ENCODE measurements at places on chromosomes 2 and 18.

GRCh38 chr2:6554466-6554865 is 311.2 kb downstream of the CMPK2 start:
- DNase-seq = no peak

- DNase-seq = no peak
Measured at GRCh38 chr2:219003267-219003634, 10.0 kb upstream of the CRYBA2 start.

- no peak for DNase-seq
Measured at GRCh38 chr2:176753752-176754474, 458.7 kb upstream of the HNRNPA3 start.

DNA sequence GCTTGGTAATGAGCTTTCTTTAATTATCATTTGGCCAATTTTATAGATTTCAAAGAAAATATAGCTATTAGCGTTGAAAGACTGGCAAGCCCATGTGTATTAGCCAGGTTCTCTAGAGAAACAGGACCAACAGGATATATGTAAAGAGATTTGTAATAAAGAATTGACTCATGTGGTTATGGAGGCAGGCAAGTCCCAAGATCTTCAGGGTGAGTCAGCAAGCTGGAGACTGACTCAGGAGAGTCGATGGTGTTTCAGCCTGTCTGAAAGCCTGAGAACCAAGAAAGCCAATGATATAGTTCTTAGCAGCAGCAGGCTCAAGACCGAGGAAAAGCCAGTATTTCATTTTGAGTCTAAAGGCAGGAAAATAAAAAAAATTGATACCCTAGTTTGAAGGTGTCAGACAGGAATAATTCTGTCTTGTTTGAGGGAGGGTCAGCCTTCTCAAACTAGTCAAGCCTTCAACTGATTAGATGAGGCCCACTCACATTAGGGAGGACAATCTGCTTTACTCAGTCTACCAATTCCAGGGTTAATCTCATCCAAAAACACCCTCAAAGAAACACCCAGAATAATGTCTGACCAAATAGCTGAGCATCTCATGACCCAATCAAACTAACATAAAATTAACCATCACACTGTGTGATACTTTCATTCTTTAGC is 78.3 kb upstream of the CRIM1 start:
- no peak for DNase-seq

DNA sequence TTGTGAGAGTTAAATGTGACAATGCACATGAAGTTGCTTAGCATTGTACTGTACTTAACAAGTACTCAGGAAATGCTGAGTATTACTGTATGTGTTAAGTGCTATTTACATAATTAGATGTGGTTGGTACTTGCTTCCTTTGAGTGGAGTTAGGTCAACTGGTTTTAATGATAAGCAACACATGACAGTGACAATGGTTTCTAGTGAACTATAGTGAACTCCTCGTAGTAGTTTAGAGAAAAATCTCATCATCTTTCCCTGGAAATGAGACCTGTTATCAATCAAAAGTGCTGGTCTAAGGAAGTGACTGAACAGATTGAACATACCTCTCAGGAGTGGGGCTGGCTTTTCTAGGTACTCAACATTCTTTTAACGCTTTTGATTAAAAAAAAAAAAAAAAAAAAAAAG is 29.2 kb upstream of the ZDBF2 start:
- DNase-seq = no peak

- no peak for DNase-seq
Measured at GRCh38 chr18:2394684-2395083, 176.6 kb downstream of the METTL4 start.

- DNase-seq = no peak
Measured at GRCh38 chr18:9016633-9017166, 85.8 kb upstream of the NDUFV2 start.

DNA sequence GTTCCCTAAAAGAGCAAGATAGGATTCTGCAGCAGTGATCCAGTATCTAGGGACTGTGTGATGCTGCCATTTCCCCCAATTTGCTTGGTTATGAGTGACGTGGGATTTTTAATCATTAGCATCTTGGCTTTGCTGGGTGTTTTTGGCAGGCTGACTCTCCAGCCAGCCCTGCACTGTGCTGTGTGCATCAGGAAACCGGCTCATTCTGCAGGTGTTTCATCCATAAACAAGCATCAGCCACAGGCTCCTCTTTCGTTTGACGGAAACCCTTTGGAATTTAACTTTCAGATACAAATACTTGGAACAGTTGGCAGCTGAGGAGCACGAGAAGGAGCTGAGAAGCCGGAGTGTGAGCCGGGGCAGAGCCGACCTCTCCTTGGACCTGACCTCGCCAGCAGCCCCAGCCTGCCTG is 135.9 kb downstream of the TPGS2 start:
- DNase-seq = no peak

DNA sequence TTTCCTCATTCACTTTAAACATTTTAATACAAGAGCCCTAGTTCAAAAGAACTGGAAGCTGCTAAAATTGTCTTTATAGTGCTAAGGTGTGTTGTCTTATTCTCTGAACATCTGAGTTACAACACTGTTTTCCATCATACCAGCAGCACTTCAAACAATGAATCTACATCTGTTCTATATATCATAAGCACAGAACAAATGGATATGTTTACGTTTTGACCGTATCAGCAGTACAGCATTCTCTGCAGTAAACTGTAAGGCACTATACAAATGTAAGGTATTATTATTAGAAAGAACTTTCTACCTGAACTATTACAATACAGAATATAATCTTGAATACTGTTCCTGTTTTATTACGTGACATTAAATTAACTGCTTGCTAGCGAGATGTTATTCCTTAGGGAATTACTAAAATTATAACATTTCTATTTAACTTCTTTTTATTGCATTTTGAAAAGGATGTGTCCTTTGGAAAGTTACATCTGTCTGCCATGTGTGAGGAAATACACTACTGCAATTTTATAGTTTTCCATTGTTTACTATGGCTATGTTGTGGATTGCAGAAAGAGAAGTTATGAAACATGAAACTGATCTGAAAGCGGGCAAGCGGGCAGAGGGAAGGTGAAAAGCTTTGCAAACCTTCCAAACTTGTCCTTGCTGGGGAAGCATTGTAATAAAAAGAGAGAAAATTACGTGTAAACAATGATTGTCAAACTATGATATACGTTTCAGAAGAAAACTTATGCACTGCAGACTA is 13.7 kb downstream of the NCKAP1 start:
- DNase-seq = no peak

DNA sequence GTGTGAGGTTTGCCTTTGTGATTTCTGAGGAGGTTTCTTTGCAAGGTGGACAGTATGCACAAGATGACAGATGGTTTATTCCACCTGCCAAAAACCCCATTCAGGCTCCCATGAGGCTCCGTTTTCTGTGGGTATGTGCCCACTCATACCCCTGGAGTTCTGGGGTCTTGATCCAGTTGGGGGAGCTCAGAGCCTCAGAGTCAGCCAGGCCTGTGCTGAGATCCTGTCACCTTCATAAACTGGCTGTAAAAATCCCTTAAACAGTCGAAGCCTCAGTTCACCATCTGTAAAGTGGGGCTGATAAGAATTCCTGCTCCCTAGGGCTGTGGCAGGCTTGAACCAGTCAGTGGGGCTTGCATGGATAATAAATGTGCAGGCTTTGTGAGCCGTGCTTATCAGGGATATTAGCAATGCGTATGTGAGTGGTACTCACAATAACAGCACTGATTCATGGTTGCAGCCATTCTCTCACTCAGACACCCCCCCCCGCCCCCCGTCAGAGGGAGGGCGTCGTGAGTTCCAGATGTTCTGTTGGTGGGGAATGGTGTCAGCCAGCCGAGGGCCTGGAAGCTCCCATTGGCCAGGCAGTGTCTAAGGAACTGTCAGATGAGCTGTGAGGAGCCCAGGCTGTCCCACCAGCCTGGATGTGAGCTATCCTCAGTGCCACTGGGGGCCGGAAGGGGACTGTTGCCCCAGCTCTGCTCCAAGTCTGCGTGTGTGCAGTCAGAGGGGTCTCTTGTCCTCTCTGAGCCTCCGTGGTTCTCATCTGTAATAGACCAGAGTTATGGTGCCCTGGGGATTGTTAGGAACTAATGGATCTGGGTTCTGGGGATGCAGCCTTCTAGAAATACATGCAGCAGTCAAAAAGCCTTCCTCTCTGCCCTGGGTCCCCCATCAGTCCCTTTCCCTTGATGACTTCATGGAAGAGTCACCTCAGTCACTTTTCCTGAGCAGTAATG is 51.7 kb downstream of the KCNIP3 start:
- no peak for DNase-seq

DNA sequence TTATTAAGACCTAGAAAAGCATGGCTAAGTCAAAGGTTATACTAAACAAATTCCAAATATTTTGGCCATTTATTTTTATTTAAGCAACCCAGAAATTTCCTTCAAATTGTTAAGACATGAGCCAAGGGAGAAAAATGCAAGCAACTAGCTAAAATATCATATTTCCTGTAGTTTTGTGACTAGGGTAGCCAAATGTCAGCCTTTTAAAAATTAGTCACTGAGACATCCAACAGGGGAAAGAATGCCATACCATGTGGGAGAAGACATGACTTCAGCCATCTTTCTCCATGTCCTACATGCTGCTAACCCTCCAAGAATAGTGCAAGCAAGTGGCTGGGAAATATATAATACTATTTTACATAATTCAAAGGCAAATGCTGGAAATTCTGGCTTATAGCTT is 197.9 kb downstream of the DSEL start:
- no peak for DNase-seq

- no peak for DNase-seq
Measured at GRCh38 chr2:235721625-235722024, 227.8 kb downstream of the AGAP1 start.

- no peak for DNase-seq
Measured at GRCh38 chr2:99600981-99601651, 111.3 kb upstream of the REV1 start.

GRCh38 chr2:231686192-231687100 is 21.9 kb upstream of the PTMA start:
- DNase-seq = no peak

DNA sequence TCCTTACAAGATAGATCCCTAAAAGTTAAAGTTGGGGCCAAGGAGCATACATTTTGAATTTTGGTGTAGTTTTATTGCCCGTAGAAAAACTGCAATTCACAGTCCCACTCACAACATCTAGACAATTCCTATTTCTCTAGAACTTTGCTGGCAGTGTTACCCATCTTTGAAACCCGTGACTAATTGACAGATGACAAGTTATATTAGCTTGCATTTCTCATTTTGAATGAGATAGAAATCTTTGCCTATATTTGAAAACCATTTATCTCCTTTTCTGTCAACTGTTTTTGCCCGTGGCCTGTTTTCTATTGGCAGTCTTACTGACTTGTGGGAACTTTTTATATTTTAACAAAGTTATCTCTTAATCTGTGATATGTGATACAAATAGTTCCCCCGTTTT is 50.0 kb downstream of the OXER1 start:
- no peak for DNase-seq

- DNase-seq = no peak
Measured at GRCh38 chr18:77754475-77755044, 504.9 kb downstream of the GALR1 start.

DNA sequence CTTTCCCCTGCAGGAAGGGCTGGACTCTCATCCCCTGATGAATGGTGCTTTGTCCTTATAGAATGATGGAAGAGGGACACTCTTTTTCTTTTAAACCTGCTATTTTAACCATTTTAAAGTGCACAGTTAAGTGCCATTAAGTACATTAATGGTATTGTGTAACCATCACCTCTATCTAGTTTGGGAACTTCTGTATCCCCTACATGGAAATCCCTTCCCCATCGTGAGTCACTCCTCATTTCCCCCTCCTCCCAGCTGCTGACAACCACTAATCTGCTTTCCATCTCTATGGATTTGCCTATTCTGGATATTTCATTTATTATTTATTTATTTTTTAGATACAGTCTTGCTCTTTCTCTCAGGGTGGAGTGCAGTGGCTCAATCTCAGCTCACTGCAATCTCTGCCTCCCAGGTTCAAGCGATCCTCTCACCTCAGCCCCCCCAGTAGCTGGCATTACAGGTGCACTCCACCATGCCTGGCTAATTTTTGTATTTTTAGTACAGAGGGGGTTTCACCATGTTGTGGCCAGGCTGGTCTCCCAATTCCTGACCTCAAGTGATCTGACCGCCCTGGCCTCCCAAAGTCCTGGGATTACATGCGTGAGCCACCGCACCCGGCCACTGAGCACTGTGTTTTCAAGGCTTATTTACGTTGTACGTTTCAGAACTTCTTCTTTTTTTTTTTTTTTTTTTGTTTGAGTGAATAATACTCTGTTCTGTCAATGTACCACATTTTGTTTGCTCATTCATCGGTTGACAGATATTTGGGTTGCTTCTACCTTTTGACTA is 15.8 kb downstream of the DGKD start:
- no peak for DNase-seq

GRCh38 chr2:42195559-42195958 is 26.4 kb downstream of the EML4 start:
- no peak for DNase-seq

GRCh38 chr2:68879296-68879695 is 8.1 kb upstream of the BMP10 start:
- DNase-seq = no peak

GRCh38 chr2:199903111-199903510 is 8.0 kb upstream of the C2orf69 start:
- DNase-seq = no peak

GRCh38 chr18:74476140-74476539 is 19.0 kb upstream of the DIPK1C start:
- peak; percentile 49 for DNase-seq

- no peak for DNase-seq
Measured at GRCh38 chr18:5275872-5276271, 19.7 kb downstream of the ZBTB14 start.

GRCh38 chr2:168939918-168940317 is 38.8 kb downstream of the G6PC2 start:
- no peak for DNase-seq

GRCh38 chr2:240688553-240688919 is 3.1 kb upstream of the AQP12A start:
- DNase-seq = no peak

- no peak for DNase-seq
Measured at GRCh38 chr18:33605250-33605649, 27.2 kb downstream of the ASXL3 start.

GRCh38 chr2:165055082-165055851 is 99.9 kb upstream of the SLC38A11 start:
- DNase-seq = no peak

- DNase-seq = no peak
Measured at GRCh38 chr2:65639156-65639864, 206.9 kb upstream of the SPRED2 start.

- DNase-seq = no peak
Measured at GRCh38 chr2:155747531-155747930, 585.0 kb downstream of the NR4A2 start.

DNA sequence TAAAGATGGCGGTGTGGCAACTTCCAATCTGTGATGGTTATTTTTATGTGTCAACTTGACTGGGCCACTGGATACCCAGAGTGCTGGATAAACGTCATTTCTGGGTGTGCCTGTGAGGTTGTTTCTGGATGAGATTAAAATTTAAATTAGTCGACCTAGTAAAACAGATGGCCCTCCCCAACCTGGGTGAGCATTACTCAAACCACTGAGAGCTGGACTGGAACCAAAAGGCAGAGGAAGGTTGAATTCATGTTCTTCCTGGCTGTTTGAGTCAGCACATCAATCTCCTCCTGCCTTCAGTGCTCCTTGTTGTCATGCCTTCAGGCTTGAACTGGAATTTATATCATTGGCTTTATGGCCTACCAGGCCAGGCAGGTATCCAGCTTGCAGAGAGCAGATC is 190.8 kb upstream of the RGPD4 start:
- DNase-seq = no peak
